Central memory CD4-positive, alpha-beta T cell (primary cell): ENCODE measurements at places on chromosomes 7 and 10.

GRCh38 chr7:18760046-18760445, 264.5 kb downstream of the HDAC9 start:
- no peak for DNase-seq

GRCh38 chr10:75402486-75403143, 1.1 kb upstream of the ZNF503 start:
- no peak for DNase-seq

DNA sequence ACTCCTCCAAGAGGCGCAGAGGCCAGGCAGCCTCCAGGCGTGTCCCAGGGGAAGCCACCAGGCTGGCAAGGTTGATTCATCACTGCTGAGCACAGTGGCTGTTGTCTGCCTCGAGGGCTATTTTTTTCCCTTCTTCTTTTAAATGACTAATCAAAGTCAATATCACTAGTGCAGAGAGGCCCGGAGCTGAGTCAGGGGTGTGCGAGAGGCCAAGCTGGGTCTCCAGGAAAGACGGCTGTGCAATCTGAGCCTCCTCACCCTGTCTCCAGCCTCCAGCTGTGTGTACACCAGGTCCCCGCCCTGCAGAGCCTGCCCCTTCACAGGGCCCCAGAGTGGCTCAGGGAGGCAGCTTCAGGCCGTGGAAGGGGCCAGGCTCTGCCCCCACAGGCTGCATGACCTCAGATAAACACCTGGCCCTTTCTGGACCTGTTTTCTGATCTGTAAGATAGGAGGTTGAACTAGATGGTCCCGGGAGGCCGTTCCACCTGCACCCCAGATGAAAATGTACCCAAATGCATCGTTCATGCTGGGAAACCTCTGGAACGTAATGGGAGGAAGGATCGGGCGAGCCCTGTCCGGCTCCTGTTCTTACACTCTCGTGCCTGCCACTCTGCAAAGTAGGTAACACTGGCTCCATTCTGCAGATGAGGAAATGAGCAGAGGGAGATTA, 3.7 kb downstream of the STX1A start:
- DNase-seq, result no peak

DNA sequence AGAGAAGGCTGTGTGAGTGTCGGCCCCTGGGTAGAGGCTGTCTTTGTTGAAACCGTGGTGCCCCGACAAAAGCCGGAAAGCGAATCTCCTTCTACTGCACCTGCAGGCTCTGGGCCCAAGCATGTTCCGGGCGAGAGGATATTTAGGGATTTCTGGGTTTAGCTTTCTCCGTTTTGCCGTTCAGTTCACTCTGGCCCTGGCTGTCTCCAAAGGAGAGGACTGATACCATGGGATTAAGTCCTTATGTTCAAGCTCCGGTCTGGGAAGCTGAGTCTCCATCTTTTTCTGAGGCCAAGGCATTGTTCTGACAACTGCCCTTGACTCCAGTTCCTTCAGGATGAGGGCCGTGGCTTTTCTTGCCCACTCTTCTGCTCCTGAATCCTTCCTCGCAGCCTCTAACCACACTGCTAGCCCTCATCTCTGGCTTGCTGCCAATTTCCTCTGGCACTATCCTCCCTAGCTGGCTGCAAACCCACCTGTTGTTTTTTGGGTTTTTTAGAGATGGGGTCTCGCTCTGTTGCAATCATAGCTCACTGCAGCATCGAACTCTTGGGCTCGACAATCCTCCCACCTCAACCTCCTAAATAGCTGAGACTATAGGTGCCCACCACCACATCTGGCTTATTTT, 206.8 kb downstream of the SKIDA1 start:
- DNase-seq, result no peak

DNA sequence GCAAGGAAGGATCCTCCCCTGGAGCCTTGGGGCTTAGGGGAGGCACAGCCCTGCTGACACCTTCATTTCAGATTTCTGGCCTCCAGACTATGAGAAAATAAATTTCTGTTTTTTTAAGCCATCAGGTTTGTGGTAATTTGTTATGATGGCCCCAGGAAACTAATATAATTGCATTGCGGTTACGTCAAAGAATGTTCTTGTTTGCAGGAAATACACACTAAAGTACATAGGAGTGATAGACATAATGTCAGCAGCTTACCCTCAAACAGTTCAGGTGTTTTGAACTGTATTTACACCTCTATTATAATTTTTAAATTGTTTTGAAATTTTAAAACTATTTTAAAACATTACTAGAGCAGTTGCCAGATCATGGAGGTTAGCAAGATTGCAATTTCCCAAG, 12.6 kb upstream of the FHIP2A start:
- DNase-seq, result peak; percentile 19

DNA sequence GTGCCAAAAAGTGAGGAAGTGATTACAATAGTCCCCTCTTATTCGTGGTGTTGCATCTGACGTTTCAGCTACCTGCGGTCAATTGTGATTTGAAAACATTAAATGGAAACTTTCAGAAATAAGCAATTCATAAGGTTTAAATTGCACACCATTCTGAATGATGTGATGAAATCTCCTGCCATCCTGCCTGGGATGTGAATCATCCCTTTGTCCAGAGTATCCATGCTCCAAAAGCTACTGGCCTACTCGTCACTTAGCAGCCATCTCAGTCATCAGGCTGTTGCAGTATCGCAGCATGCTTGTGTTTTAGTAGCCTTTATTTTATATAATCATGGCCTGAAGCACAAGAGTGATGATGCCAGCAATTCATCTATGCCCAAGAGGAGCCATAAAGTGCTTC, 97.7 kb upstream of the CDCA7L start:
- DNase-seq, result no peak

DNA sequence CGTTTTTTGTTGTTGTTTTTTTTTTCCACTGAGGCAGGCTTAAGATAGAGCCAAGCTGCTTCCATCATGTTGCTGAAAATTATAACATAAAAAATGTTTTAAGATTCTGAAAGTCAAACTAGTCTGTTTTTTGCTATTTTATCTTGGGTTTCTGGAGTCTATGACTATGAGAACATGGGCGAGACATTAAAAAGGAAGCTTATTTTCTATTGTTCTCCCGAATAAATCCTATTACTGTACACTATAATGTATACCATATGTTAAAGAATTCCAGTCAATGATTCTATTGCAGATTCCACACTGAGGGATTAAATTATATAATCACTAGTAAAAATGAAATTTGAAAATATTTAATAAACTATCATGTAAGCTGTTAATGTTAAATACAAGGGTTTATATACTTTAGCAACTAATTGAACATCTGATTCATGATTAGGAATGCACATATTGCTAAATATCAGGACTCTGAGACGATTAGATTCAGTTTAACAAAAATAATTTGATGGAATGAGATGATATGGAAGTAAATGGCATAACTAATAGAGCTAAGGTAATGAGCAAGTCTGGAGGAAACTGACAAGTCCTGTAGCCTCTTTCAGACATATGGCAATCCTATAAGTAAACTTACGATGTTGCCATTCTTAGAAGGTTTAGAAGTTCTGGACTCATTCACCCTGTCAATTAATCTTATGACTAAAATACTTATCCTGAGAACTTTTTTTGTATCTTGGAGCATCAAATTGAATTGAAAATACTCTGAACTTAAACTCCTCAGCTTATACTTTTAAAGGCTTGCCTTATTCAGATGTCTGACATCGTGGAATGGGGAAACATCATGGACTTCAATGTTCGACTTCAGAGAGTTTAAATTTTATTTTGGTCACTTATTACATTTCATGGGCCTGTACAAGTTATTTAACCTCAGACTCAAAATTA, 294.8 kb upstream of the DGKB start:
- DNase-seq, result no peak

- no peak for DNase-seq
These were observed 71.1 kb upstream of the FZD1 start for GRCh38 chr7:91193141-91193540.

DNA sequence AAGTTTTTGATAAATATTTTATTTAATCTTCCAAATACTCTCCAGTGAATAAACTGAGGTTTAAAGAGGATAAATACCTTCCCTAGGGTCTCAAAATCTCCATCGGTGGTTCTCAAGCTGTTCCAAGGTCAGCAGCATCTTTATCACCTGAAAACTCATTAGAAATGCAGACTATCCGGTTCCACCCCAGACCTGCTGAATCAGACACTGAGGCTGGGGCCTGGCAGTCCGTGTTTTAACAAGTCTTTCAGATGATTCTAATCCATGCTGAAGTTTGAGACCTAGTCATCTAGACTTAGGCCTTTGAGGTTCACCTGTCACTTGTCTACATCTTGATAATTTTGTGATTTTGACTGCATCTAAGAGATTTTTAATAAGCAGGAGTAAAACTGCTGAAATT, 37.5 kb downstream of the PLEKHA8 start:
- DNase-seq, result no peak

GRCh38 chr10:57898231-57898630, 369.5 kb downstream of the IPMK start:
- DNase-seq, result no peak

GRCh38 chr10:79505829-79506228, 6.5 kb upstream of the EIF5AL1 start:
- no peak for DNase-seq

DNA sequence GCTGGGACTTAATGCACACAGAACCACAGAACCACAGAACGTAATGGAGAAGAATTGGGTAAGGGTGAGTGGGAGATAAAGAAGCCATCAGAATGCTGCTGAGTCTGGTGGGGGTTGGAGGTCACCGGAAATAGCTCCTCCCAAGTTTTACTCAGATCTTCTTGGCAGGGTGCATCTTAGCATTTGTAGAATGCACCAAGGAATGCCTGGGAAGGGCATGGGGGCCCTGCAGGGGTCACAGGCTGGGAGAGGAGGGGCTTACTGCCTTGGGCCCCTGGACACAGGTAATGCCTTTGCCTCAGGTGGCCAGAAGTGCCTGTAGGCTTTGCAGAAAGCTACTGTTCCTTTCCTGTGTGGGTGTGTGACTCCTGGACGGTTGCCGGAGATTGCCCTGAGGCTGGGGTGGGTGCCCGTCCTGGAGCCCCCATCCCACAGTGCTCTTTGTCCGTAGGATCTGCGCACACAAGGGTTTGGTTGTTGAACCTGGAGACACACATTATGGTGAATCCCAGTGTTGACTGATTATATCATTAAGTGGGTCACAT, 55.1 kb downstream of the MGMT start:
- no peak for DNase-seq

DNA sequence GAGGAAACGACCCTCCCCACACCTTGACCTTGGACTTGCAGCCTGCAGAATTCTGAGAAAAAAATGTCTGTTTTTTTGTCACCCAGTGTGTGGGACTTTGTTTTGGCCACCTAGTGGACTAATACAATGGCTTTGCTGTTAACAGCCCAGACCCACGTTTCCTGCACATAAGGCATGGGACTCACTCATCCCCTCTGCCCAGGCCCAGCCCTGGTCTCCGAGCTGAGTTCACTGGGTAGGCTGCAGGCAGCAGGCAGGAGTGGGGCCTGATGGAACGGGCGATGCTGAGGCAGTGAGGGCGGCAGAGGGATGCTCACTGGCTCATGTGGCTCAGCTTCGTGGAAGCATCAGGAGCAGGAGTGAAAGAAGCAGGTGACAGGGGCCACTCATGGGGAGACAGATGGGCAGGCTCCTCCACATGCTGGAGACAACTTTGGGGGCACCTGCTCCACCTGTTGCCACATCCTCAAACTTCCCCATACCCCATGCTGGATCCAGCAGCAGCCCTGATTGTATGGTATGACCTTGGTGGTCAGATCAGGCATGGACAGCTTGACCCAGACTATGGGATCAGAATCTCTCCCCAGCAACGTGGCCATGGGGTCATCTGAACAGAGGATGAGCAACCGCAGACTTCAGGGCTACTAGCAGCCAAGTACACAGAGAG, 65.8 kb upstream of the ANTXRL start:
- no peak for DNase-seq

DNA sequence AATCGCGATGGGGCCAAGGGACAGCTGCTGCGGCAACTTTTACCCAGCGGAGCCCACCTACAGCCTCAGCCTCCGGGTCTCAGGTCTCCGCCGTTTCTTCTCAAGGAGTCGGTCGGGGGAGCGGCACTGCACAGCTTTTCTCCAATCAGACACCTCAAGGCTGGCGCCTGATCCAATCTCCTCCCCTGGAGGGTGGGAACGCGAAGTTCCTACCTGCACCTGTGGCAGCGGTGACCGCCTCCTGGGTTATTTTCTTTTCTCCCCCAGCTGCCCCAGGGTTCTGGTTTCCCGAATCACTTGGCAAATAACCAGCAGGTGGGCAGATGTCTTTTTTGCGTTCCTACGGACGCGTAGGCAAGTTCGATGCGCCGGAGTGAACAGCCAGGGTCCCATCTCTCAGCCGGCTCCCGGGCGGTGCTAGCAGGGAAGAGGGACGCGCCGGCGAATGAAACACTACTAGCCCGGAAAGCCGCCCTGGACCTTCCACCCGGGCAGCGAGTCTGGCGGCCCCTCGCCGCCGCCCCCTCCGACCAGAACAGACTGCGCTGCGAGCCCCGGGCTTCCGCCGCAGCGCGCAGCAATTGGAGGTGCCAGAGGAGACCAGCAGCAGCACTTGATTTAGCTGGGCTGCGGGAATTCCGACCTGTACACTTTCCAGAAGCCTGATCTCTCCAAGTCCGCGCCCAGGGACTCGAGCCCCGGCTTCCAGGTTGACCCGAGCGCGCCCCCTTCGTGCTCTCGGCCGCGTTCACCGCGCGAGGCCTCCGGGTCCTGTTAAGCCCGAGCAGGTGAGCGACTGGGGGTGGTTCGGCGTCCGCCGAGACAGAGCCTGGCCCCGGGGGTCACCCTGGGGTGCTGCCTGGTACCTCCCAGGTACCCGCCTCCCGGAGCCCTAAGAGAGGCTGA, at the start of gene PRR15:
Gene PRR15, plus strand, starts transcription at position 246 of the 906 bp plus-strand sequence. CDS start 2,495 bp downstream, outside the sequence.
- DNase-seq, result no peak

- DNase-seq, result no peak
These were observed 30.4 kb downstream of the PDLIM1 start for GRCh38 chr10:95260397-95260881.

GRCh38 chr7:49398236-49398635, 375.2 kb upstream of the VWC2 start:
- DNase-seq, result no peak

DNA sequence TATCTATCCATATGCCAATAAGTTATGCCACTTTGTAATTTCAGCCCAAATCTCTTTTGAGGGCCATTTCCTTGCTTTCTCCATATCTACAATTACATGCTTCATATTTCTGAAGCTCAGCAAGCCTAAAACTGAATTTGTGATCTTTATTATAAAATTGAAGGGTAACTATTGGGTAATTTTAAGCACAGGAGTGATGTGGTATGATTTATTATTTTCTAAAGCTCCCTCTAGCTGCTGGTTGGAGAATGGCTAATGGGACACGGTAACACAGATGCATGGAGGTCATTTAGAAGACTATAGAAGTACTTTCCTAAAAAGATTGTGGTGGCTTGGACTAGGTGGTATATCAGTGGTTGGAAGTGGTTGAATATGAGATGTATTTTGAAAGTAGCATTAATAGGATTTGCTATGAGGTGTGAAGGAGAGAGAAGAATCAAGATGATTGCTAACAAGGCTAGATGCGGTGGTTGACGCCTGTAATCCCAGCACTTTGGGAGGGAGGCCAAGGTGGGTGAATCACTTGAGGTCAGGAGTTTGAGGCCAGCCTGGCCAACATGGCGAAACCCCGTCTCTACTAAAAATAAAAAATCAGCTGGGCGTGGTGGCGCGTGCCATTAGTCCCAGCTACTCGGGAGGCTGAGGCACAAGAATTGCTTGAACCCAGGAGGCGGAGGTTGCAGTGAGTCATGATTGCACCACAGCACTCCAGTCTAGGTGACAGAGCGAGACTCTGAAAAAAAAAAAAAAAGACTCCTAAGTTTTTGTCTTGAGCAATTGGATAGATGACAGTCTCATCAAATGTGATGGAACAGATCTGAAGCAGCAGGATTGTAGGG, 13.9 kb downstream of the KLHDC10 start:
- DNase-seq, result no peak
